Naive B cell (primary cell): ENCODE measurements at places on chromosomes 2 and 18.

DNA sequence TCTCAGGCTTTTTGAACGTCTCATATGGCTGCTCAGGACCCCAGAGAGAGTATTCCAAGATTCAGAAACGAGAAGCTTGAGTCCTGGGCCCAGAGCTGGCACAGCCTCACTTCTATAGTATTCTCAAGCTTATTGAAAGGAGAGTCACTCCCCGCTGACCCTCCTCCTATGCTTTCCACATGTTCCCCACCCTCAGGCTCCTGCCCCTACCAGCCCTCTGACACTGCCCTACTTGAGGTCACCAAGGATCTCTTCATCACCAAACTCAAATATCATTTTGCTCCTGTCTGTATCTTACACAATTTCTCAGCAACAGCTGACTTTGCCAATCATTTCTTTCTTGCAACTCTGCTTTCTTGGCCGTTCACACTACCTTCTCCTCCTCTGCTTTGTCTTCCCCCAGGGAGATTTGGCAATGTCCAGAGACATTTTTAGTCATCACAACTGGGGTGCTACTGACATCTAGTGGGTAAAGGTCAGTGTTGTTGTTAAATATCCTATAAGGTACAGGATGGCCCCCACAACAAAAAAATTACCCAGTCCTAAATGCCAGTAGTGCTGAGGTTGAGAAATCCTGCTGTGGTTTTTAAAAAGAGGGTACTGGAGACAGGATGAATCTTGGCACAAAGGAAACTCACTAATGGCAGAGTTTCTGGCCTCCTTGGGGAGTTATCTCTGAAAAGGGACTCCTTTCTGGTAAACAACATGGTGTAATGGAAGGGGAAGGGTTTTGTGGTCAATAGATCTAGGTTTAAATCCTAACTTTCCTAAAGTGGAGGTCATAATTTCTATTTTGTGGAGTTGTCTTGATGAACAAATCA lies 26.9 kb upstream of the INSIG2 start:
- peak; percentile 45 for DNase-seq

DNA sequence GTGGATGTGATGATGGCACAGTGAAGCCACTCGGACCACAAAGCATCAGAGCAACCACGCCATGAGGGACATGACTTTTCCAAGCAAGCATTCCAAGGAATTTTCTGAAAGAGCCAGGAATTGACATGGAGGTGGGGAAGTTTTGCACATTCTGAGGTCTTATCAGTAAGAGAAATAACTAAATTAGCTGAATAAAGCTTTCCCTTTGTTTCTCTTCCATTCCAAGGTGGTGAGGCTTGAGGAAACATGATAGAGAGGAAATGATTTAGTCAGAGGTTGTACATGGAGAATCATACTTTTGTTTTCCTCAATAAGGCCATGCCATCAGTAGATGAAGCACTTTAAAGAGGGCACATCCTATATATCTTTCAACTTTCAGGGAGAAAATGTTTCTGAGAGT lies 115.7 kb upstream of the MMADHC start:
- no peak for DNase-seq

DNA sequence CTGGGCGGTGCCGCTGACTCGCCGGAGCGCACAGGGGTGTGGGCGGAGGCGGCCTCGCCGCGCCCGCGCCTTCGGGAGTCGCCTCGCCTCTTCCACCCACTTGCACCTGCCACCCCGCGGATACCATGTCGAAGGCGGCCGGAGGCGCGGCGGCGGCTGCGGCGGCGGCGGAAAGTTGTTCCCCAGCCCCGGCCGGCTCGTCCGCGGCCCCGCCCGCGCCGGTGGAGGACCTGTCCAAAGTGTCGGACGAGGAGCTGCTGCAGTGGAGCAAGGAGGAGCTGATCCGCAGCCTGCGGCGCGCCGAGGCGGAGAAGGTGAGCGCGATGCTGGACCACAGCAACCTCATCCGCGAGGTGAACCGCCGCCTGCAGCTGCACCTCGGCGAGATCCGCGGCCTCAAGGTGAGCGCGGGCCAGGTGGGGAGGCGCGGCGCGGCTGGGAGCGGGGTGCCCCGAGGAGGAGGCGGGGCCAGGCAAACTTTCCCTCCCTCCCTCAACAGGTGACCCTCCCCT lies 766 bp downstream of the CCDC85A start:
- no peak for DNase-seq

DNA sequence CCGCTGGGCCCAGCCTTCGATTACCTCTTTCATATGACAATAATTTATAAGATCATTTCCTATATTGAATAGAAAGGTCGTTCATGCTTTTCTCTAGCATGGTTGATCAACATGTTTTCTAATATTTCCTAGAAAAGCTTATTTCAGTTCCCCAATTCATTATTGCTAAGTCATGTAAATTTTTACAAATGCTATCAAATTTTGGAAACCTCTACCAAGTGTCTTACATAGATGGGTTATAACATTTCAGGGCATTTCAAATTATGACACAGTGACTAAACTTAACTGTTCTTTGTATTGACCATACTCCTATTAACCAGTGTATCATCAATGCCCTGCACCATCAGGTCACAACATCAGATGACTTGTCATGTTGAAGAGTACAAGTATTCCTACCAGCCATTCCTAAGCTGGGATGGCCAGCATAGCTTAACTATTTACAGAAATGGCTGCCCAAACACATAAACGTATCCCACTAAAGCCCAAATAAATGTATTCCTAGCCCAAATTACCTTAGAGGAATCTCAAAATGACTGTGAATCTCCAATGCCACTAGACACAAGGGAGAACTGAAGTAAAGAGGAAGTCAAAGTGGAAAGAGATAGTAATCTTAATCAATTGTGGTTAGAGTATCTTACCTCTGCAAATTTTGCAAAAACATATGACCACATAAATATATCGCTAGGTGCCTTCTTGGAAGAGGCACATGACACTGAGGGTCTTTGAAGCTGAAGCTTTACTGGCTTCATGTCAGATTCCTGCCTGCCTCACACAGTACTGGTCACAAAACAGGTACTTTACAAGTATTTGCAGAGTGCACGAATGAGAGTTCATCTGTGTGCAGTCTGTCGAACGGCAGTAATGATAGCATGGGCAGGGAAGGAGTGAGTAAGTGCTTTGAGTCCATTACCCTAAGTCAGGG lies 87.3 kb upstream of the TLK1 start:
- DNase-seq = peak; percentile 23

GRCh38 chr2:16620590-16620989 lies 45.0 kb downstream of the CYRIA start:
- DNase-seq = no peak

DNA sequence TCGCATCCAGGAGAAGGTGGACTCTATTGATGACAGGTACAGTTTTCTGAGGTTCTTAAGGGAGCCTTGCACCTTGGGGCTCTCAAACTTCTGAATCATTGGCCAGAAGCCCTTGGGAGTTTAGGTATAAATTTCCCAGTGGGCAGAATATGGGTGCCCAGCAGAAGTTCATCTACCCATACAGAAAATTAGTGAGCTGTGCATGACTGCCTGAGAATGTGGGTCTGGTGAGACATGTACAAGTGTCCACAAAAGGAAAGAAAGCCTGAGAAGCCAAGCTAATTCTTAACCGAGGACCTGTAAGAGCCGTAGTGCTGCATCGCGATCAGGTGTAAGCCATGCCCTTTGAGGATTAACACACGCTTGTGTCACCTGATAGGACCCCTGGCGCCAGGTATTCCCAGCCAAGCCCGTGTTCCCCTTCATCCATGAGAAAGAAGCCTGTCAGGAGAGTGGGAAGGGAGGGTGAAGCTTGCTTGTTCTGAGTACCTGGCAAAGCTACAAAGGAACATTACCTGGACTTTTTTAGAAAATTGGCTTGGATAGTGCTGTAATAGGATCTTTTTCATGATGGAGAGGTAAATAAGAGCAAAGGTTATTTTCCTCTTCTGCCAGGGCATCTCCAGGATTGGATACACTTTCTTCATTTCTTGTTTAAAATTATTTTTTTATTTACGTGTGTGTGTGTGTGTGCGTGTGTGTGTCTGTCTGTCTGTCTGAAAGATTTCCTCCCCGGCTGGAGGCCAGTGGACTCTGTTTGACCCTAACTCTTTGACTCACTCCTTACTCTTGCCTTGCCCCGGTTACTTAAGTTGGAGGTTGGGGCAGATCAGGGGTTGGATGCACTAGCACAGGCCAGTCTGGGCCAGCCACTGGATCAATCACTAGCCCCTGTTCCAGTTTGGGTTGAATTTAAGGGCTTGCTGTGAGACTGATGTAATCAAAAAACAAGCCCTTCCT lies 90.4 kb upstream of the EML6 start:
- no peak for DNase-seq

GRCh38 chr2:44708661-44709000 lies 232.9 kb upstream of the SIX3 start:
- no peak for DNase-seq

DNA sequence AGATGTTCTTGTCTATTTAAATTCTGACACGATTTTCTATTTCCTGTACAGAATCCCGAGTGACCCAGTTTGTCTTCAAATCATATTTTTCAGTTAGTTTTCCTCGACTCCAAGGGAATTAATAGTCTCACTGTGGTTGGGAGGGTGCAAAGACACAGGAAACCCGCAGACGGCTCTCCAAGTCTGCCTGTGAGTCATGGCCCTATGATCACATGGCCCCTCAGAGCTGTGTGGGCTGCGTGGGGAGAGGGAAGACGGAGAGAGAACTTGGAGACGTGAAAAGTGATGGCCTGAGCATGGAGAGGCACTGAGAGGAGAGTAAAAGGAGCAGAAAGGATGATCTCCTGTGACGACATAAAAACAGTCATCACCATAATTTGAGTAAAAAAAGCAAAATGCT lies 989.9 kb downstream of the DCDC2C start:
- DNase-seq = no peak

DNA sequence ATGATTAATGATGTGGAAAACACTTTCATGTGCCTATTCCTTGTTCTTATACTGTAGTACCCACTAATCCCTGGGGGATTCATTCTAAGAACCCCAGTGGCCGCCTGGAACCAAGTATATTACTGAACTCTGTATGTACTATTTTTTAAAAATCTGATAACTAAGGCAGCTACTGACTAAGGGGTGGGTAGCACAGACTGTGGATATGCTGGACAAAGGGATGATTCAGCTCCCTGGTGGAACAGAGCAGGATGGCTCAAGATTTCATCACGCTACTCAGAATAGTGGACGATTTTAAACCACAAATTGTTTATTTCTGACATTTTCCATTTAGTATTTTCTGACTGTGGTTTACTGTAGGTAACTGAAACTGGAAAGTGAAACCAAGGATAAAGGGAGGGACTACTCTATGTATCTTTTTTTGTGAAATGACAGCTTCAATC lies 41.8 kb upstream of the CDC42EP3 start:
- no peak for DNase-seq

- DNase-seq = no peak
These were observed 103.5 kb upstream of the PPP1CB start for GRCh38 chr2:28648147-28648546.

- DNase-seq = no peak
These were observed 40.3 kb downstream of the CYB5A start for GRCh38 chr18:74251297-74252038.

- DNase-seq = no peak
These were observed 8.1 kb downstream of the ECEL1 start for GRCh38 chr2:232479341-232480200.

GRCh38 chr18:74388227-74388626 lies 68.9 kb downstream of the DIPK1C start:
- DNase-seq = no peak

GRCh38 chr2:239198221-239198620 lies 202.6 kb downstream of the HDAC4 start:
- no peak for DNase-seq
